Right hindlimb (tissue), 1 donor: ENCODE measurements at places on chromosomes 7 and 10.

DNA sequence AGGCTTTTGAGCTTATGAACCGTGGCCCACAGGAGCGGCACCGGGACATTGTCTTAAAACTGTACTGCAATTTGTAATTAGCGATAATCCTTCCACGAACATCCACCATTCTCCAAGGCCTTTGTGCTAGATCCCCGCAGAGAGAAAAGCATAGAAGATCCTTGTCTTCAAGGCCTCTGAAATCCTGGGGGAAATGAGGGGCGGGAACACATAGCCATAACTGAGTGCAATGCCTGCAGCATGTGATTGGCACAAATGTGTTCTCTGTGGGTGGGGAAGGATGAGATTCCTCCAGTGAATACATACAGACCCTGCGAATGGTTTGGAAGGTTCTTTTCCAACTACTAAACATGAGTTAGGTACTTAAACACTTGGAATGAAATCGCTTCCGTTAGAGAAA lies 25.9 kb upstream of the PROSER2 start:
- no peak for DNase-seq

GRCh38 chr7:112176693-112177415 lies 29.3 kb downstream of the DOCK4 start:
- no peak for DNase-seq

- DNase-seq, result no peak
Observed at GRCh38 chr7:19932549-19933249, 159.3 kb upstream of the TMEM196 start.

DNA sequence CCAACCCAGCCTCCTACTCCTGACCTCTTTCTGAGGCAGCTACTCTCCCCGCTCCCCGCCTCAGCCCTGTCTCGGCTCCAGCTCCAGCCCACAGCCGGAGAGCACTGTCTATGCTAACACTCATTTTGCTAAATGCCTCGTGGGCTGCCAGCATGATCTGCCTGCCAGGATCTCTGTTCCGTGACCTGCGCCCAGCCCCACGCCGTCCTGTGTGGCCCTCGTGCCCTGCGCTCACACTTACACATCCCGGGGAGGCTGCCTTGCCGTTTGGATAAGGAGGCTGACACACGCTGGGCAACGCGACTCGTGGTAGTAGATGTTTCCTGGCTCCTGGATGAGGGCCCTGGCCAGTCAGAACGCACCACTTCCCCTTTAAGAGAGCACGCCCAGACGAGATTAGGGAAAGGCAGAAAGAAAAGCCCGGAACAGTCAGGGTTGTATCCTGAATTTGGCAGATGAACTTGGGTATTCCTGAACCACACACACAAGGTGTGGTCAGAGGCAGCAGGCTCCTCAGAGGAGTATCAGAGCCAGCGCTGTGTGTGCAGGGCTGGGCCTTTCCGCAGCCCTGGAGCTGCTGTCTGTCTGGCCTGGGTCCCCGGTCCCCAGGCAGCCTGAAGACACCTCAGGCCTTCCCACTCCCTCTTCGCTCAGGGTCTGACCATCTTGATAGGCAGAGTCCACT lies 97.7 kb upstream of the EFCAB10 start:
- peak; percentile 64 for DNase-seq

- DNase-seq, result no peak
Observed at GRCh38 chr10:5609952-5610616, 56.3 kb downstream of the ASB13 start.

- no peak for DNase-seq
Observed at GRCh38 chr10:86187499-86188239, 178.9 kb downstream of the GRID1 start.

- no peak for DNase-seq
Observed at GRCh38 chr10:47224546-47225218, 75.3 kb upstream of the GDF10 start.
